ENCODE measurements at places on chromosomes 1 and 21.

DNA sequence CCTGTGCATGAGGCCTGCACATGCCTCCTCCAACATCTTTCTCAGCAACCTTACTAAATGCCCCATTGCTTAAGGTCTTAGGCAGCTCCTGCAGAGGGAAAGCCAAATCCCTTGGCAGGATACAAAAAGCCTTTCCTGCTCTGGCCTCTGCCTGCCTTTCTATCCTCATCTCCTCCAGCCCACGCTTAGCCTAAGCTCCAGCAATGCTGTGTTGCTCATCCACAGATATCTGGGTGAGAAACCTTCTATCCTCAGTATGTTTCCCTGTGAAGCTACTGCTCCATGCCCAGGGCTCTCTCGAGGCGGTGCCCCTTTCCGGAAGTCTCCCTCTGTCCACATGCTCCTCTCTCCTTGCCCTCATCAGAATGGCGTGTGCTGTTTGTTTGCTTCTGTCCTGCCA, 37.0 kb upstream of the CCSAP start:
- no peak for DNase-seq
- no peaks in the 10 kb centered on the region for H3K36me3 ChIP-seq
- H3K4me3 ChIP-seq = no peak overlapping the region
- no peaks in the 10 kb centered on the region for H3K4me1 ChIP-seq

- H3K4me3 ChIP-seq = no peak overlapping the region
- no peaks in the 10 kb centered on the region for H3K36me3 ChIP-seq
- no peak overlapping the region for H3K27ac ChIP-seq
- no peaks in the 10 kb centered on the region for H3K4me1 ChIP-seq
- no peaks in the 10 kb centered on the region for H3K27me3 ChIP-seq
These were observed 49.5 kb upstream of the TENT5C start for GRCh38 chr1:117556341-117556740.

DNA sequence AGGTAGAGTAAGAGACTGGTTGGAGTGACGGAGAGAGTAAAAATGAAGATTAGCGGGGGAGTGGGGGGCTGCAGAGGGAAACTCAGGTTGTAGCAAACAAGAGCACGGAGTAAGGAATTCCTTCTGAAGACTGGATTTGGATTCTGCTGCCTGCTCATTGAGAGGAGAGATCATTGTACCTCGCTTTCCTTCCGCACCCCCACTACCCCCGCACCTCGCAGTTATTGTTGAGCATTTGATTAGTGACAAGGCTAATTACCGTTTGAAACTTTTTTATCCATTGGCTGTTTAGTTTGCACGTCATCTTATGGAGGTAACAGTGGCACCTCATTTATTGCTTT, 463 bp downstream of the PRPF3 start:
- no peaks in the 10 kb centered on the region for H3K4me1 ChIP-seq
- no peaks in the 10 kb centered on the region for H3K27me3 ChIP-seq
- DNase-seq = no peak

- DNase-seq = no peak
- H3K4me3 ChIP-seq = no peak overlapping the region
- no peaks in the 10 kb centered on the region for H3K36me3 ChIP-seq
- no peaks in the 10 kb centered on the region for H3K4me1 ChIP-seq
- no peak overlapping the region for H3K27ac ChIP-seq
These were observed 71.6 kb downstream of the IVNS1ABP start for GRCh38 chr1:185245466-185245865.

- peaks cover 6% of the 10 kb centered on the region for H3K27me3 ChIP-seq
- H3K27ac ChIP-seq = no peak overlapping the region
- no peak for DNase-seq
These were observed 69.9 kb downstream of the RRAGC start for GRCh38 chr1:38789498-38790169.

GRCh38 chr1:51296383-51297357, 33.7 kb downstream of the TTC39A start:
- peak; percentile 76 for DNase-seq
- H3K36me3 ChIP-seq = no peaks in the 10 kb centered on the region
- no peaks in the 10 kb centered on the region for H3K4me1 ChIP-seq
- peak overlapping the region; percentile 51 for H3K27ac ChIP-seq
- H3K27me3 ChIP-seq = no peaks in the 10 kb centered on the region
- peak overlapping the region; percentile 58 for H3K4me3 ChIP-seq

GRCh38 chr1:207884266-207885029, 26.5 kb downstream of the CD34 start:
- no peaks in the 10 kb centered on the region for H3K36me3 ChIP-seq
- no peak for DNase-seq
- H3K27me3 ChIP-seq = no peaks in the 10 kb centered on the region
- H3K27ac ChIP-seq = peak overlapping the region; percentile 9

DNA sequence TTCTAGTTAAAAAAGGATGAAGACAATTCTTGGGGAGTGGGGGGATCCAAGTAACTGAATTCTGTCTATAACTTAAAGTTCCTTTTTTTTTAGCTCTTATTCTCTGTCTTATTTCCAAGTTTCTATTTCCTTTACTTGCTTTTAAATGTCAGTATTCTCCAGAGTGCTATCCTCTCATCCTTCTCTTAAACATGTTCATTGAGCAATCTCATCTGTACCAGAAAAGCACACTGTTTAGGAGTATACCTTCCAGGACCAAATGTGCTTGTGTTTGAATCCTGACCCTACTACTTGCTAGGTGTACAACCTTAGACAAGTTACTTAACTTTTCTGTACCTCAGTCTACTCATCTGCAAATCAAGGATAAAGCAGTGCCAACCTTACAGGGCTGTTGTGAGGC, 50.1 kb downstream of the AKT3 start:
- no peaks in the 10 kb centered on the region for H3K4me1 ChIP-seq
- H3K36me3 ChIP-seq = no peaks in the 10 kb centered on the region
- H3K27ac ChIP-seq = no peak overlapping the region
- no peak for DNase-seq
- no peaks in the 10 kb centered on the region for H3K27me3 ChIP-seq
- H3K4me3 ChIP-seq = no peak overlapping the region

GRCh38 chr1:107804134-107804533, 160.8 kb downstream of the VAV3 start:
- no peaks in the 10 kb centered on the region for H3K36me3 ChIP-seq
- no peak overlapping the region for H3K4me3 ChIP-seq
- H3K27ac ChIP-seq = no peak overlapping the region
- no peaks in the 10 kb centered on the region for H3K4me1 ChIP-seq
- no peak for DNase-seq

All from breast epithelium (tissue), 4 donors.